Cardiac muscle cell (in vitro differentiated cells and primary cell): ENCODE measurements at places on chromosomes 12 and 14. TPM values are rescaled to one million over a fixed set of nuclear protein-coding genes. Genes with fewer than 3 reads are reported as not detected.

The FAM234B gene
- 6.4 and 6.9 TPM in 2 replicates for total RNA-seq

The ACVRL1 gene
- total RNA-seq: 0.81 and 5.5 TPM in 2 replicates

The GRIP1 gene
- 5.2 and 7.4 TPM in 2 replicates for total RNA-seq

The TMEM63C gene
- total RNA-seq: 0.36 and 0.74 TPM in 2 replicates

The EPYC gene
- total RNA-seq: not detected in 2 replicates

The DPY19L2 gene
- total RNA-seq: 13.0 and 25.9 TPM in 2 replicates

The SOX5 gene
- 11.9 and 29.4 TPM in 2 replicates for total RNA-seq

The RAB35 gene
- 27.5 and 33.4 TPM in 2 replicates for total RNA-seq

The CISTR gene
- not detected in 2 replicates for total RNA-seq

The DNAJC22 gene
- 0.48 and 0.49 TPM in 2 replicates for total RNA-seq

The OR4E2 gene
- not detected in 2 replicates for total RNA-seq

The CLMN gene
- total RNA-seq: 0.49 and 1.3 TPM in 2 replicates

The NUDT14 gene
- total RNA-seq: 33.2 and 41.3 TPM in 2 replicates

The NRIP2 gene
- not detected in 2 replicates for total RNA-seq

The HCAR3 gene
- total RNA-seq: not detected in 2 replicates

The TAS2R7 gene
- total RNA-seq: not detected in 2 replicates

The MEG3 gene
- total RNA-seq: not detected in 2 replicates

The COX8C gene
- not detected in 2 replicates for total RNA-seq

The PTPRB gene
- 0.21 and 0.25 TPM in 2 replicates for total RNA-seq

The OR6C6 gene
- not detected in 2 replicates for total RNA-seq

The CAPZA3 gene
- not detected in 2 replicates for total RNA-seq

The AMIGO2 gene
- total RNA-seq: 0.92 and 1.1 TPM in 2 replicates

The SLC5A8 gene
- not detected in 2 replicates for total RNA-seq

The CLEC2A gene
- total RNA-seq: not detected in 2 replicates

The SLC25A21 gene
- 0.63 and 4.8 TPM in 2 replicates for total RNA-seq

The SPIC gene
- total RNA-seq: not detected in 2 replicates

The ABCD4 gene
- 62.6 and 98.7 TPM in 2 replicates for total RNA-seq

The CD163 gene
- total RNA-seq: 0.06 TPM in 1 of 2 replicates, not detected in the other

The GPRC5D gene
- total RNA-seq: not detected in 2 replicates

The SNX6 gene
- total RNA-seq: 95.1 and 139 TPM in 2 replicates

The KRT85 gene
- total RNA-seq: 0.12 TPM in 1 of 2 replicates, not detected in the other

The PTHLH gene
- not detected in 2 replicates for total RNA-seq

The MYO1H gene
- 0.21 TPM in 1 of 2 replicates, not detected in the other for total RNA-seq

The CRIP1 gene
- total RNA-seq: 46.9 and 51.1 TPM in 2 replicates

The SLC10A1 gene
- total RNA-seq: not detected in 2 replicates

The GLI1 gene
- total RNA-seq: 0.67 and 7.3 TPM in 2 replicates

The SYT1 gene
- total RNA-seq: 0.63 and 0.66 TPM in 2 replicates

The RESF1 gene
- 39.6 and 49.0 TPM in 2 replicates for total RNA-seq

The INHBC gene
- total RNA-seq: 0.21 TPM in 1 of 2 replicates, not detected in the other

The RPL10L gene
- total RNA-seq: not detected in 2 replicates

The ASPG gene
- total RNA-seq: 1.8 and 7.3 TPM in 2 replicates

The PLEK2 gene
- 0.67 and 1.8 TPM in 2 replicates for total RNA-seq

The NKX2-8 gene
- 1.1 TPM in 1 of 2 replicates, not detected in the other for total RNA-seq

The FAM186B gene
- total RNA-seq: 0.21 and 1.6 TPM in 2 replicates

The USP44 gene
- total RNA-seq: 0.28 and 2.2 TPM in 2 replicates

The OSGEP gene
- 47.9 and 82.0 TPM in 2 replicates for total RNA-seq

The SLC24A4 gene
- 0.09 TPM in 1 of 2 replicates, not detected in the other for total RNA-seq

The PROX2 gene
- not detected in 2 replicates for total RNA-seq

The OTX2 gene
- 3.3 and 7.1 TPM in 2 replicates for total RNA-seq

The SIX6 gene
- total RNA-seq: not detected in 2 replicates
